ENCODE measurements at places on chromosomes 13 and 19.

DNA sequence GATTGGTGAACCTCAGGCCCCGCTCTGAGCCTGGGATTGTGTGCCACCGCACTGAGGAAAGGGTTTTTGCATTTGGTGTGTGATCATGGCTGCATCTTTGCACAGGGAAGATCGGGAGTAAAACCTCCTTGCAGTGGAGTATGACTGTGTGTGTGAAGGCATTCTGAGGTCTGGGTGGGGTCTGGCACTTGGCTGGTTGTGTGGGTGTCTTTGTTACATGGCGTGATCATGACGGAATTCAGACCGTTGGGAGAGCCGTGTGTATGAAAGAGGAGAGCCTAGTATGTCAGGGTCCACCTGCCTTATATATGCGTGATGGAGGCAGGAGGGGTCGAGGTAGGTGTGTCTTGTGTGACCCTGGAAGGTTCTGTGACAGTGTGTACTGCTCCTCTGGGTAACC lies 740 bp upstream of the BEST2 start:
- DNase-seq, result no peak

DNA sequence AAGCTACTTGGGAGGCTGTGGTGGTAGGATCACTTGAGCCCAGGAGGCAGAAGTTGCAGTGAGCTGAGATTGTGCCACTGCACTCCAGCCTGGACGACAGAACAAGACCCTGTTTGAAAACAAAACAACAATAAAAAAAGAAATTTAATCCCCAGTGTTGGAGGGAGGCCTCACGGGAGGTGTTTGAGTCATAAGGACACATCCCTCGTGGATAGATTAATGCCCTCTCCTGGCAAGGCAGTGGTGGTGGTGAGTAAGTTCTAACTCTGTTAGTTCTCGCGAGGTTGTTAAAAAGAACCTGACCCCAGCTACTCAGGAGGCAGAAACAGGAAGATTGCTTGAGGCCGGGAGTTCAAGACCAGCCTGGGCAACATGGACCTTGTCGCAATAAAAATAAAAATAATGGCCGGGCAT lies 27.6 kb upstream of the SIN3B start:
- DNase-seq, result no peak

GRCh38 chr13:84207509-84207908 lies 325.2 kb upstream of the SLITRK1 start:
- no peak for DNase-seq

DNA sequence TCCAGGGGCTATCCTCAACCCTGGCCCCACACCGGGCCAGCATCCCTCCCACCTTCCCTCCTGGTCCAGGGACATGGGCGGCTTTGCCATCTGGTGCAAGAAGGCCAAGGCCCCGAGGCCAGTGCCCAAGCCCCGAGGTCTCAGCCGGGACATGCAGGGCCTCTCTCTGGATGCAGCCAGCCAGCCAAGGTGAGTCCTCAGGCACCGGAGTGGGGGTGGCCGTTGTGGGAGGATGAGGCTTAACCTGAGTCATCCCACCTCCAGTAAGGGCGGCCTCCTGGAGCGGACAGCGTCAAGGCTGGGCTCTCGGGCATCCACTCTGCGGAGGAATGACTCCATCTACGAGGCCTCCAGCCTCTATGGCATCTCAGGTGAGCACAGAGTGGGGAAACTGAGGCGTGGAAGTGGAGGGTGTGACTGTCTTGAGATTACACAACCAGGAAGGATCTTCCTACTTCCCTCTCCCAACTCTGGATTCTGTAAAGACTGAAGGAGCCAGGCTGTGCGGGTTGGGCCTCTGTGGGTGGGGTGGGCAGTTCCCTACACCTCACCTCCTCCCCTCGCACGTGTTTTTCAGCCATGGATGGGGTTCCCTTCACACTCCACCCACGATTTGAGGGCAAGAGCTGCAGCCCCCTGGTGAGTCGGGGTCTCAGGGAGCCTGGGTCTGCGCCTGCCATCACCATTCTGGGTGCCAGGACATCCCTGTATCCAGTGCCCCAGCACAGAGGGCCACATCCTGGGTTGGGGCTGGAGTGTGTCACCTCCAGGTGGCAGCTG lies 3.8 kb downstream of the MVB12A start:
- no peak for DNase-seq

DNA sequence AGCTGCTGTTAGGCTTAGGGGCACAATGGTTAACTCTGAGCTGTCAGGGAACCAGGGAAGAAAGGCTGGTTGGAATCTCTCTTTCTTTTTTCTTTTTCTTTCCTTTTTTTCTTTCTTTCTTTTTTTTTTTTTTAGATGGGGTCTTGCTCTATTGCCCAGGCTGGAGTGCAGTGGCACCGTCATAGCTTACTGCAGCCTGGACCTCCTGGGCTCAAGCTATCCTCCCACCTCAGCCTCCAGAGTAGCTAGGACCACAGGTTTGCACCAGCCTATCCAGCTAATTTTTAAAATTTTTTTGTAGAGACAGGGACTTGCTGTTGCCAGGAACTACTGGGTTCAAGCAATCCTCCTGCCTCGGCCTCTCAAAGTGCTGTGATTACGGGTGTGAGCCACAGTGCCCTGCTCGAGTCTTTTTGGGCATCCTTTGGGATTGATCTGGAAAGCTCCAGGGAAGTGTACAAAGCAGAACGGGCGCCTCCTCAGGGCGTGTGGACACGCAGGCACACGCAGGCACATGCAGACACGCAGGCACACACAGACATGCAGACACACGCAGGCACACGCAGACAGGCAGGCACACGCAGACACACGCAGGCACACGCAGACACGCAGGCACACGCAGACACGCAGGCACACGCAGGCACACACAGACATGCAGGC lies 99.2 kb downstream of the GADD45B start:
- no peak for DNase-seq

GRCh38 chr19:10105509-10106099 lies 558 bp upstream of the PPAN start:
- peak; percentile 72 for DNase-seq

GRCh38 chr13:76711550-76712182 lies 174.5 kb downstream of the KCTD12 start:
- DNase-seq, result no peak

GRCh38 chr13:85148009-85148408 lies 651.2 kb downstream of the SLITRK6 start:
- DNase-seq, result no peak

DNA sequence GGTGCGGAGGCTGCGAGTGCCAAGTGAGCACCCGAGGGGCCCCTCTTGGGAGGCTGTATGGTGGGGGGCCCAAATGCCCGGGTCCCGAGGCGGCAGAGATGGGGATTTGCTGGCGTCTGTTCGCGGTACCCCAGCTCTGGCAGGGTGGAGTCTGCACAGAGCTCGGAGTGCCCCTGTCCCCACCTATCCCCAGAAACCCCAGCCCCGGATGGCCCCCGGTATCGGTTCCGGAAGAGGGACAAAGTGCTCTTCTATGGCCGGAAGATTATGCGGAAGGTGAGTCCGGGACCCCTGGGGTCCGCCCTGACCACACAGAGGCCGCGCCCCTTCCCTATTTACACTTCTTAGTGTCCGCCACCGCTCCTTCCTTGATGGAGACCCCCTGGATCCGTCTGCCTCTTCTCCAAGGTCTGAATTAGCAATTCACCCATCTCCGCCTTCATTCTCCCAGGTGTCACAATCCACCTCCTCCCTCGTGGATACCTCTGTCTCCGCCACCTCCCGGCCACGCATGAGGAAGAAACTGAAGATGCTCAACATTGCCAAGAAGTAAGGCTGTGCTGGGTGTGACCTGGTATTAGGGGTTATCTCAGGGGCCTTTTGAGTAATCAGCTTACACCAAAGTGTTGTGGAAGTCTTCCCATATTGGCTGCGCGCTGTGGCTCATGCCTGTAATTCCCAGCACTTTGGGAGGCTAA lies 630 bp downstream of the PNPLA6 start:
- DNase-seq, result no peak

DNA sequence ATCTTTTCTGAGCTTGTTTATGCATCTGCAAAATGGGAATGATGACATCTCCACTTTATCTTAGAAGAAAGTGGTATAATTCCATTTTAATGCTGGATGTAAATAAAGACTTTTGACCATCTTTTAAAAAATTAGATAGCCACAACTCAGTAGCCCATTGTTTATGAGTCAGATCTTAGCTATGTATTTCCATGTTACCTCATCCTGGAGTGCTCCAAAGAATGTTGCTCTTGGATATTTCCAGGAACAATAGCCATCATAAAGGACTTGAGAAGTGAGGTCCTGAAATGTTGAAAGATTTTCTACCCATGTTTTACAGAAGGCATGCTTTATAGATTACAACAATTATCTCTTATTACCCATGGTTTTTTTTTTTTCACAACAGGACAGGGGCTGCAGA lies 229.3 kb upstream of the EDNRB start:
- no peak for DNase-seq

DNA sequence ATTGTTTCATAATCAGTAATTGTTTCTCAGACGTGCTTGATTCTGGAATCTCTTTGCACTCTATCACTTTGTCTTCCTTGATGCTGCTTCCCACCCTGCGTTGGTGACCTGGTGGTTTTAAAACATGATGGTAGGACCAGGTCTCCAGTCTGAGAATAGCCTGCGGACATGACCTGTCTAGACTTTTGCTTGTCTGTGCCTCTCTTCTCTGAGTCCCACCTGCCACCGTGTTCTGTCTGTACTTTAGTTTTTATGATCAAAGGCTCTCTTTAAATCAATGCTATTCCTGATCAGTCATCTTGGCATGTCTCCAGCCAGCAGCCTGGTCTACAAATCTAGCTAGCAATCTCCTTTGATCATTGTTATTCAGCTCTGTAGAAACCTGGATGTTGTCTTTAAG lies 933.9 kb downstream of the DIAPH3 start:
- no peak for DNase-seq

GRCh38 chr13:112103260-112103838 lies 36.4 kb downstream of the SOX1 start:
- DNase-seq, result no peak
